Right cardiac atrium (tissue), 5 donors: ENCODE measurements at places on chromosomes 2 and 18. TPM values are rescaled to one million over a fixed set of nuclear protein-coding genes. Genes with fewer than 3 reads are reported as not detected.

APCDD1 gene
- total RNA-seq: 51.8 TPM

HTR2B gene
- 11.9 TPM for total RNA-seq

SIX3 gene
- total RNA-seq: not detected

SERPINB12 gene
- not detected for total RNA-seq

ZEB2 gene
- 132 TPM for total RNA-seq

GAREM1 gene
- total RNA-seq: 12.7 TPM

CKAP2L gene
- total RNA-seq: 0.46 TPM

INPP1 gene
- 40.1 TPM for total RNA-seq
